ENCODE measurements at places on chromosomes 1 and 21. TPM values are rescaled to one million over a fixed set of nuclear protein-coding genes. Genes with fewer than 3 reads are reported as not detected.

DNA sequence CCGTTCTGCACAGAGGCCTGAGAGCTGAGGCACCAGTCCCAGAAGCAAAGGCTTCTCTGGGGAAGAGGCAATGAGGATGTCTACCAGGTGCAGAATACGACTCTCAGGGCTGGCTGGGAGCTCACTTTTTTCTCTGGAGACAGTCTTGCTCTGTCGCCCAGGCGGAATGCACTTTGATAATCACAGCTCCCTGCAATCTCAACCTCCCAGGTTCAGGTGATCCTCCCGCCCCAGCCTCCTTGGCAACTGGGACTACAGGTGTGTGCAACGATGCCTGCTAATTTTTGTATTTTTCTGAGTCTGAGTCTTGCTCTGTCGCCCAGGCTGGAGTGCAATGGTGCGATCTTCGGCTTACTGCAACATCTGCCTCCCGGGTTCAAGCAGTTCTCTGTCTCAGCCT is 17.6 kb downstream of the NADK start:
- no peaks in the 10 kb centered on the region for H3K4me1 ChIP-seq
- peaks cover 25% of the 10 kb centered on the region for H3K36me3 ChIP-seq
- DNase-seq: no peak

GRCh38 chr1:182707122-182707521 is 22.7 kb upstream of the RGS8 start:
- peaks cover 5% of the 10 kb centered on the region for H3K27me3 ChIP-seq
- no peak overlapping the region for H3K4me3 ChIP-seq
- no peak overlapping the region for H3K27ac ChIP-seq
- H3K36me3 ChIP-seq: no peaks in the 10 kb centered on the region
- peaks cover 7% of the 10 kb centered on the region for H3K4me1 ChIP-seq
- no peak for DNase-seq

GRCh38 chr1:1220197-1220596 is 6.2 kb upstream of the TNFRSF4 start:
- H3K4me3 ChIP-seq: no peak overlapping the region
- no peak overlapping the region for H3K27ac ChIP-seq
- DNase-seq: no peak
- H3K4me1 ChIP-seq: peaks cover 23% of the 10 kb centered on the region

GRCh38 chr1:209199822-209200221 is 383.7 kb upstream of the CAMK1G start:
- no peaks in the 10 kb centered on the region for H3K4me1 ChIP-seq
- no peak overlapping the region for H3K4me3 ChIP-seq
- H3K27ac ChIP-seq: no peak overlapping the region

DNA sequence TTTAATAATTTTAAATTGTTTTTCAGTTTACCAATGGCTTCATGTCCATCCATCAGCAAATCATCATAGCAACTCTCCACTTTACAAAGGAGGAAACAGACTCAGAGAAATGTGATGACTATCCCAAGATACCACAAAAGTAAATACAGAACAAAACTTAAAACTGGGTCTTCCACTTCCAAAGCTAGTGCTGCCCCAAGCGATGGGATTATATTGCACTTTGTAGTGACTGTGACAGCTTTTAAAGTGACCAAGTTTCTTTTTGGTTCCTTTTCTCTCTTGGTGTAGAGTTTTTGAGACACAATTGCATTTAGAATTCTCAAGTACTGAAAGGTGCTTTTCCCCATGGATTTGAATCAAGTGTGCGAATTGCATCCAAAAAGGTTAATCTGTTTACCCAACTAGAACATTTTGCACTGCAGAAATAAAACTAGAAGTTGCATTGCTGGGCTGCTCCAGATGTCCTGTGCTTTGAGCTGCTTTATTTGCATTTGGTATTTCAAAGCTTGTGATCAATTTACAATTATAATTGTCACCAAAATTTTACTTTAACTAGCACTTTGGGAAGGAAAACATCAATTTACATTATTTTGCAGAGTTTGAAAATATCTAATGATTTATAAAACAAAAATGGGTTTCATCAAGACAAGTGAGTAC is 320.2 kb downstream of the PDE4B start:
- peaks cover 18% of the 10 kb centered on the region for H3K27me3 ChIP-seq
- no peak for DNase-seq
- no peaks in the 10 kb centered on the region for H3K36me3 ChIP-seq
- no peaks in the 10 kb centered on the region for H3K4me1 ChIP-seq
- no peak overlapping the region for H3K4me3 ChIP-seq
- H3K27ac ChIP-seq: no peak overlapping the region

GRCh38 chr1:203660069-203660468 is 33.4 kb downstream of the ATP2B4 start:
- H3K4me1 ChIP-seq: peaks cover 58% of the 10 kb centered on the region
- H3K36me3 ChIP-seq: peaks cover 29% of the 10 kb centered on the region
- no peak for DNase-seq
- H3K27ac ChIP-seq: no peak overlapping the region
- no peak overlapping the region for H3K4me3 ChIP-seq

DNA sequence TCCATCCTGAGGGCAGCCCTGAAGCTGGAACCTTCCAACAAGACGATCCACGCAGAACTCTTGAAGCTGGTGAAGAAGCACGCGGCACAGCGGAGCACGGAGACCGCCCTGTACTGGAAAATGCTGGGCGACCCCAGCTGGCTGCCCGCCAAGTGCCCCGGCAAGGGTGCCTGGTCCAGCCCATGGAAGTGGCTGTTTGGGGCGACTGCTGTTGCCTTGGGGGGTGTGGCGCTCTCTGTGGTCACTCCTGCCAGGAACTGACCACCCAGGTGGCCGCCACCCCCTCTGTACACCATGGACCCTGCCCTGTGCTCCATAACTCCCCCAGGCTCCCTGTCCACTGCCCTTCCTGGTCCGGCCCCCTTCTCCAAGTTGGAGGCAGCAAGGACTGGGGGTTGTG is 90.8 kb downstream of the PPP1R12B start:
- no peak overlapping the region for H3K4me3 ChIP-seq
- peaks cover 22% of the 10 kb centered on the region for H3K36me3 ChIP-seq
- no peak for DNase-seq
- H3K27me3 ChIP-seq: no peaks in the 10 kb centered on the region
- H3K4me1 ChIP-seq: no peaks in the 10 kb centered on the region
- peak overlapping the region; percentile 54 for H3K27ac ChIP-seq

DNA sequence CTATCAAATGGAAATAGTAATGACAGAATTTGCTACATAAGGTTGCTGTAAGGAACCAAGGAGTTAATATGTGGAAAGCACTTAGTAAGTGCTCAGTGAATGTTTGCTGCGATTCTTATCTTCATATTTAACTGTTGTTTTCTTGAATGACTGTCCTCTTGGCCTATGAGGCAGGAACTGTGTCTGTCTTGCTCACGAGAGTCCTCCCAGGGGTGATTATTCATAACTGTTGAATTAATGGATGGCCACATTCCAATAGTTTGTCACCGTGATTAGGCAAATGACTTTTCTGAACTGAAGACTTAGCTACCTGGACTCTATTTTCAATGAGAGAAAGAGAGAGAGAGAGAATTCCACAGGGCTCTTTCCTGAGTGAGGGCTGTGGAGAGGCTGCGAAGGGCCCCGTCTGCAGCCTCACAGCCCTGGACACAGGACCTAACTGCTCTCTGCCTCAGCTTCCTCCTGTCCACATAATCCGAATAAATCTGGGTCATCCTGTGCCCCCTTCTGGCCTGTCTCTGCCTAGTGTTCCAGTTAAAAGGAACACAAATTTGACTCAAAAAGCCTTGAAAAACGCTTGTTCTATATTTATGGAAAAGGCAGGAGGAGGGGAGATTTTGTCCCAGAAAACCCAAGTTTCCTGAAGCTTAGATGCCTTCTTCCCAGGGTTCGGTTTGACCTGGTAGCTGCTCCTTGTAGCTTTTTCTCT is 8.5 kb downstream of the EDN2 start:
- DNase-seq: no peak
- H3K4me3 ChIP-seq: no peak overlapping the region
- H3K36me3 ChIP-seq: no peaks in the 10 kb centered on the region
- H3K27ac ChIP-seq: no peak overlapping the region
- H3K27me3 ChIP-seq: no peaks in the 10 kb centered on the region

DNA sequence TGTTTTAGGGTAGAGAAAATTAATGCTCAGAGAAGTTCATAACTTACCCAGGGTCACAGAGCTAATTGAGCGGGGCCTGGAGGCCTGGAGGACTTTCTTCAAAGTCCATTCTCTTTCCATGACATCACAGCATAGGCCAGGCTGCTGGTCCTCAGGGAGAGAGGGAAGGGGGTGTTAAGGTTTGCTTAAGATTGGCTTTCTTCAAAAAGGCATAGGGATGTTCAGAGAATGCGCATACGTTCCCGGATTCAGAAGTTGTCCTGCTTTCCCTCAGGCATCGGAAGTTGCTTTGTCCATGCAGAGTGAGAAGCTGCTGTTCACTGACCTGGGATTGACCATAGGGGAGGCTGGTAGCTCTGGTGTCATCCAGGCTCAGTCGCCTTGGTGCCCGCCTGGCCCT is 25.0 kb downstream of the RASSF5 start:
- H3K4me1 ChIP-seq: no peaks in the 10 kb centered on the region
- H3K4me3 ChIP-seq: no peak overlapping the region
- no peak overlapping the region for H3K27ac ChIP-seq
- no peak for DNase-seq

GRCh38 chr1:229397762-229398161 is 36.1 kb downstream of the ACTA1 start:
- H3K36me3 ChIP-seq: no peaks in the 10 kb centered on the region
- peaks cover 42% of the 10 kb centered on the region for H3K27me3 ChIP-seq
- H3K27ac ChIP-seq: no peak overlapping the region
- DNase-seq: no peak
- peaks cover 5% of the 10 kb centered on the region for H3K4me1 ChIP-seq

- no peaks in the 10 kb centered on the region for H3K27me3 ChIP-seq
- H3K36me3 ChIP-seq: peaks cover 50% of the 10 kb centered on the region
- H3K4me1 ChIP-seq: peaks cover 55% of the 10 kb centered on the region
- H3K27ac ChIP-seq: no peak overlapping the region
Measured at GRCh38 chr1:207812778-207813511, 61.1 kb downstream of the CD46 start.

SPATA1 gene
- 2.3 TPM for total RNA-seq

KRTAP13-2 gene
- not detected for total RNA-seq

PDZK1 gene
- 0.25 TPM for total RNA-seq

ARHGEF16 gene
- not detected for total RNA-seq

OR2T29 gene
- not detected for total RNA-seq

BRDT gene
- total RNA-seq: not detected

All from activated CD4-positive, alpha-beta T cell treated with anti-CD3 and anti-CD28 coated beads, Interleukin-2, amount 10 ng/mL, durations not matched to agents 7 days and 5 days (primary cell).